ENCODE measurements at places on chromosomes 4 and X. TPM values are rescaled to one million over a fixed set of nuclear protein-coding genes. Genes with fewer than 3 reads are reported as not detected.

DNA sequence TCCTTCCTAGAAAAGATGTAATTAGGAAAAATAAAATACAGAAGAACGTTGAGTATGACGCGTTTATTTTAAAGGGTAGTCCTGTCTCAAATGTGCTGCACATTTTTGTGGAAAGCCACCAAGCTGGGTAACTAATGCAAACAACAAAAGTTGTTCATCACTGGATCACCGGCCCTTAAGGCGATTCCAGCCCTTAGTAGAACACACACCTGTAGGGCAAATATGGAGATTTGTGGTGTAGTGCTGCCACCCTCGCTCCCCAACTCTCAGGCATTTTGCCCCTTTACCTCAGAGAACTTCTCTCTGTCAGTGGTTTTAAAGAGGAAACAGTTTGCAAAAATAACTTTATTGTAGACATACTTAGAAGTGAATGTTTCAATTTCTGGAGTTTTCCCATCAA lies 1.9 kb downstream of the TBL1X start:
- H3K36me3 ChIP-seq = no peaks in the 10 kb centered on the region
- H3K4me1 ChIP-seq = peaks cover 15% of the 10 kb centered on the region
- H3K27me3 ChIP-seq = no peaks in the 10 kb centered on the region
- H3K4me3 ChIP-seq = no peak overlapping the region
- DNase-seq = no peak

DNA sequence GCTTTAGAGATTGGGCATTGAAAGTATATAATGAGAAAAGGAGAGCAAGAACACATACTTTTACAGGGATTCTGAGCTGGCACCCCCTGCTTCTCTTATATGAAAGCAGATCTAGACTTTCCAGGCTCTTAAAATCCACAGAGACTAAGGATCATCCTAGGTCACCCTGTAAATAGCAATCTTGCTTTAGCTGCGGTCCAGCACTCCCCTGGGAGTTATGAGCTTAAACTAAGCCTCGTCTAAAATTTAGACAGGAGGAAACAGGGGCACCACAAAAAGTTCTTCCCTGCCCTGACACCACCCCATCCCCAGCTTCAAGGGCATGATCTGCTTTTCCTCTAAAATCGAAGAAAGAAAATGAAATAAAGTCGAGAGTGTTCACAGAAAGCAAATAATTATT lies 143.3 kb upstream of the KCNIP4 start:
- H3K4me3 ChIP-seq = no peak overlapping the region
- H3K4me1 ChIP-seq = no peaks in the 10 kb centered on the region
- H3K27ac ChIP-seq = no peak overlapping the region
- H3K36me3 ChIP-seq = no peaks in the 10 kb centered on the region

Gene AMOT
- 0.61 TPM for polyA plus RNA-seq

GRCh38 chr4:188839704-188840103 lies 700.5 kb downstream of the TRIML1 start:
- no peaks in the 10 kb centered on the region for H3K36me3 ChIP-seq
- H3K27ac ChIP-seq = no peak overlapping the region
- H3K4me3 ChIP-seq = no peak overlapping the region
- DNase-seq = no peak
- no peaks in the 10 kb centered on the region for H3K27me3 ChIP-seq

DNA sequence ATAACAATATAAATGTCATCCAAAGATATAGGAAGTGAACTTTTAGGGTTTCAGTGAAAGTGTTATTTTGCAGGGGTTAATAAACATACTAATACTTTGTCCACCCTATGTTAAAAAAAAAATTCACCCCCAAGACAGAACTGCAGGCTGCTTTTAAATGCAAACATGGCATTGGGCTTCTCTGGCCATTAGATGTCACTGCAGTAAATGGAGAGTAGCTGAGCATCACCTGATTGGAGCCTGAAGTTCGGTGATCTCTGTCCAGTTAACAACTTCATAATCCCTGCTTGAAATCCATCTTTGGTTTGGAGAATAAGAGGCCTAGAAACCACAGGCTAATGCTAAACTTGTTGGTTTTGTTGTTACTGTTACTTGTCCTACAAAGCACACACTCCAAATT lies 18.7 kb downstream of the SLC25A43 start:
- H3K27ac ChIP-seq = no peak overlapping the region
- H3K36me3 ChIP-seq = no peaks in the 10 kb centered on the region
- H3K4me3 ChIP-seq = no peak overlapping the region
- no peaks in the 10 kb centered on the region for H3K27me3 ChIP-seq
- no peaks in the 10 kb centered on the region for H3K4me1 ChIP-seq
- no peak for DNase-seq

DNA sequence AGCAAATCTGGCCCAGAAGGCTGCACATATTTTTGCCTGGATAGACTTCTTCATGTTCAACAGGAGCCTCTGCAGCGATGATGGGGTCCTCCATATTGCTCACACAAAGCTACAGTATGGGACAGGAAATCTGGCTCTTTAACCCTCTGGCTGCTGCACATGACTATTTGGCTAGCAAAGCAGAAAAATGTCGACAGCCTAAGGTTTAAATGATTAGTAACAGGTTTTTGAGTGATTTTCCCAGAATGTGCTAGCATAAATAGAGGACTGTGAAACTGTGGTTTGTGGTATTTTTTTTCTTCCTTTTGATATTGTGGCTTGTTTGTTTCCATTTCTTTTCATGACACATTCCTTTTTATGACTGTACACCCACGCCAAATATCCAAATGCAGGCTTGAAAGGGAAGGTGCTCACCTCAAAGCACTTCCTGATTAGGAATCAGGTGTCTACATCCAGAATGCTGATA lies 120.2 kb upstream of the GK2 start:
- no peaks in the 10 kb centered on the region for H3K4me1 ChIP-seq
- no peak for DNase-seq
- H3K27me3 ChIP-seq = no peaks in the 10 kb centered on the region
- no peaks in the 10 kb centered on the region for H3K36me3 ChIP-seq
- no peak overlapping the region for H3K27ac ChIP-seq

Gene ADGRG4
- 0.02 TPM for polyA plus RNA-seq

Gene MAGEA2
- not detected for polyA plus RNA-seq

- no peak for DNase-seq
- no peaks in the 10 kb centered on the region for H3K4me1 ChIP-seq
- H3K4me3 ChIP-seq = no peak overlapping the region
- no peak overlapping the region for H3K27ac ChIP-seq
- no peaks in the 10 kb centered on the region for H3K36me3 ChIP-seq
These were observed 229.1 kb downstream of the VEGFC start for GRCh38 chr4:176563591-176563990.

Gene MAGEC2
- not detected for polyA plus RNA-seq

DNA sequence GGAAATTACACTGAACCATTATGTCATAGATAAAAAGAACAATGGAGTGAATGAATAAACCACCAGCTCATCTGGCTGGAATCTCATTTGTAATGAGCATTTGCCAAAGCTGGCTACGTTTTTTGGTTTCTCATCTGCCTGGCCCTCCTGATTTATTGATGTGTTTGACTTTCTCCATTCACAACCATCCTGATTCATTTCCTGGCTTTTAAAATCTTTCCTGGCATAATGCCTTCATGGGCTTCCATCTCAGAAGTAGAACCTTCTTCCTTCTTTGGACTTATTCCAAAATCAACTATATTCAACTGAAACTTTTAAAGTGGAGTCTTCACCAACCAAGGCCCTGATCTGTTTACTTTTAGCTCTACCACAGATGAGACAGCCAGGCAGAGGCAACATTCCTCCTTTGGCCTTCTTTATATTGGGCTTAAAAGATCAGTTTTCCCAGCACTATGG lies 36.0 kb upstream of the ARSJ start:
- H3K36me3 ChIP-seq = no peaks in the 10 kb centered on the region
- DNase-seq = no peak
- no peaks in the 10 kb centered on the region for H3K4me1 ChIP-seq
- H3K27me3 ChIP-seq = no peaks in the 10 kb centered on the region
- H3K4me3 ChIP-seq = no peak overlapping the region
- no peak overlapping the region for H3K27ac ChIP-seq

DNA sequence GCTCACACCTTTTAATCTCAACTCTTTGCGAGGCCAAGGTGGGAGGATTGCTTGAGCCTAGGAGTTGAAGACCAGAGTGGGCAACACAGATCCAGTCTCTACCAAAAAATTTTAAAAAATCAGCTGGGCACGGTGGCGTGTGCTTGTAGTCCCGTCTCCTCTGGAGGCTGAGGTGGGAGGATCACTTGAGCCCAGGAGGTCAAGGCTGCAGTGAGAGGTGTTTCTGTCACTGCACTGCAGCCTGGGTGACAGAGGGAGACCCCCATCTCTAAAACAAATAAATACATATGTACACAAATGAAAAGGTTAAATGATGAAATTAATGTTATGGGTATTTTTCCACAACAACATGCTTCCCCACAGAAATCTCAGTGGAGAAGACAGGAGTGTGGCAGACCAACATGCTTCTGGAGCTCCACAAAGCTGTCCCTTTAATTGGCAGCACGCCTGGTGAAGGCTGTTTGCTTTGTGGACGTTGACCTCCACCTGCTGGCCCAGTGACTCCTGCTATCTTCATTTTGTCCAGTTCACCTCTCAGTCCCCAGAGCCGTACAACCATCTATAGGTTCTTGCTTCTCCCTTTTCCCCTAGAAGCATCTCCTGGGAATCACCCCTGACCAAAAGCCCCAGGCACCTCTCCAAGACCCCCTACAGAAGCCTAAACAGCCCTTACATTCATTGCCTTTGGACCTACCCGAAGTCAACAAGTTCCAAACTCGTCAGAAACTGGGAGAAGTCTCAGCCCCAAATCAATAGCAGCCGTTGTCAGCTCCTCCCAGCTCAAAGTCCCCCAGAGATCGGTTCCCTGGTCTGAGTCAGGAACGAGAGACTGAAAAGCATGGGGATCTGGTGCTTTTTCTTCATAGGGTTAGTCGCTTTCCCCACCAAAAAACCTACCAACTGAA lies 36.4 kb upstream of the CD99 start:
- no peaks in the 10 kb centered on the region for H3K4me1 ChIP-seq
- no peaks in the 10 kb centered on the region for H3K27me3 ChIP-seq
- no peak overlapping the region for H3K27ac ChIP-seq

DNA sequence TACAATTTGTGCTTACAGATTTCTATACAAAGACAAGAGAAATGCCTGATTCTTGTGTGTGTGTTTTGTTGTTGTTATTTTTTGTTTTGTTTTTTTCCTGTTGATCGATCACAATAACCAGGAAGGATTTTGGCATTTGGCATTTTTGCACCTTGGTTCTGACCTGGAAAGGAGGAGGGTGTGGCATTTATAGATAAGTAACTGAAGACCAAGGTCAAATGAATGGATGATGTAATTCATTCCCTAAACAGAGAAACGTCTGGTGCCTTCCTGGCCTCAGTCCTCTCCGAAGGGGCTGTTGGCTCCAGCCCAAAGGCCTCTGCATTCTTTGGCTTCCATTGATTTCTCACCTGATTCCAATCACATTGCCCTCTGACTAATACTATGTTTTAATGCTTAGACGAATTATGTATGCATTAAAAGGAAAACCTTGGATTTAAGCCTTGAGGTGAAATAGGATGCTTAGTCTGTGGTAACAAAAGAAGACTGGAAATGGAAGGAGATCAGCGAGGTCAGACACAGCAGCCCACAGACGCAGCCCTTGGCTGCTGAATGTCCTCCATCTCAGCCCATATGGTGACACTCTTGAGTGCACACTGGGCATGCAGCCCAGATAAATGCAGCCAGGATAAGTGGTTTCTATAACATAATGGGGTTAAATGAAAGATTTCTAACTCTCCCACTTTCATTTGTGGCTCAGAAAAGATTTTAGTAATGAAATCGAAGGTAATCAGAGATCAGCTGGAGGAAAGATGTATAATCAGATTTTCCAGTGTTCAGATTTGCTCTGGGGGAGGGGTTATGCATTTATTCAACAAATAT lies 60.5 kb upstream of the TRIM2 start:
- H3K4me1 ChIP-seq = peaks cover 9% of the 10 kb centered on the region
- no peak overlapping the region for H3K4me3 ChIP-seq
- no peaks in the 10 kb centered on the region for H3K27me3 ChIP-seq
- no peaks in the 10 kb centered on the region for H3K36me3 ChIP-seq

GRCh38 chrX:139691493-139691842 lies 16.5 kb downstream of the MCF2 start:
- H3K27ac ChIP-seq = no peak overlapping the region
- no peak for DNase-seq
- no peaks in the 10 kb centered on the region for H3K36me3 ChIP-seq
- no peaks in the 10 kb centered on the region for H3K4me1 ChIP-seq
- H3K27me3 ChIP-seq = peaks cover 8% of the 10 kb centered on the region

DNA sequence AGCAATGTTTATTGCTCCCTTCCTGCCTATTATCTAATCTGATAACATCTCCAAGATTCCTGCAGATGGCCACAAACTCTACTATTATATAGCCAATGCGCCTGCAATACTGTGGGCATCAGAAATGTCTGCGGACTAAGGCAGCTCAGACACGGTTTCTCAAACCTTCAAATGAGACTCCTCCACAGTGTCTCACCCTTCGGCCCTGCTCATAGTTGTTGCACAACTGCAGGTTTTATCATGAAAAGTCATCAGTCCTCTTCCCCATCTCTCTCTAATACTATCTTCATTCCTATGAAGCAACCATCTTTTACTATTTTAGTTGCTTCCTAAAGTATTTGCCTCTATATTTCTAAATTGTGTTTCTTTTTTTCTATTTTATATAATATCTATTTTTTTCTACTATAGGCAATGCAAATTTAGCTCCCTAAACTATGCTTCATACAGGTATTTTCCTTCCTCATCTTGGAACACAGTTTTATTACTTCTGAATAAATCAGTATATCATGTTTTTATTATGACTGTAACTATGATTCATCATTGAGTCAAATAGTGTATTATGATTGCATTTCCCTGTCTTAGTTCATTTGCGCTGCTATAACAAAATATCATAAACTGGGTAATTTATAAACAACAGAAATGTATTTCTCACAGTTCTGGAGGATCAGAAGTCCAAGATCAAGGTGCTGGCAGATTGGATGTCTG lies 129.7 kb upstream of the EDNRA start:
- no peak overlapping the region for H3K27ac ChIP-seq
- no peak overlapping the region for H3K4me3 ChIP-seq
- H3K4me1 ChIP-seq = no peaks in the 10 kb centered on the region
- H3K27me3 ChIP-seq = no peaks in the 10 kb centered on the region
- H3K36me3 ChIP-seq = no peaks in the 10 kb centered on the region

- H3K36me3 ChIP-seq = no peaks in the 10 kb centered on the region
- no peak overlapping the region for H3K4me3 ChIP-seq
- no peaks in the 10 kb centered on the region for H3K4me1 ChIP-seq
- H3K27ac ChIP-seq = no peak overlapping the region
These were observed 38.4 kb upstream of the SCOC start for GRCh38 chr4:140335076-140335475.

DNA sequence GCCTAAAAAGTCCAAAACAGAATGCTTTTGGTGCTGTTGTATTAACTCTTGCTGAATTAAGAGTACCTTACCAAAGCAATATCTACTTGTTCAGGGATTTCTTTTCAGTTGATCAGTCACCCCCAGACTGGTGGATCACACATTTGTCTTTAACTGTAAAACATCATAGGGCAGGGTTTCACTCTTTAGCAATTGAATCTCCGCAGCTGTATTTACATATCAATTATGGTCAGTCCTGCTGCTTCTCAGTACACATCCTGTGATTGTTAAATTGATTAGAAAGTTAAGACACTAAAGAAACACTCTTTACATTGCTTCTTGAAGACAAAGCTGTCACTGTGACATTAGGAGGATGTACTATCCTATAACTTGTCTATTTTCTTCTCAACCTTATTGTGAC lies 277.1 kb upstream of the ADGRL3 start:
- H3K27me3 ChIP-seq = no peaks in the 10 kb centered on the region
- no peaks in the 10 kb centered on the region for H3K4me1 ChIP-seq
- no peak overlapping the region for H3K27ac ChIP-seq
- no peaks in the 10 kb centered on the region for H3K36me3 ChIP-seq

Gene CCKAR
- not detected for polyA plus RNA-seq
